ENCODE measurements at places on chromosomes 11 and 22.

- DNase-seq = no peak
Measured at GRCh38 chr11:8339592-8340022, 75.9 kb upstream of the LMO1 start.

DNA sequence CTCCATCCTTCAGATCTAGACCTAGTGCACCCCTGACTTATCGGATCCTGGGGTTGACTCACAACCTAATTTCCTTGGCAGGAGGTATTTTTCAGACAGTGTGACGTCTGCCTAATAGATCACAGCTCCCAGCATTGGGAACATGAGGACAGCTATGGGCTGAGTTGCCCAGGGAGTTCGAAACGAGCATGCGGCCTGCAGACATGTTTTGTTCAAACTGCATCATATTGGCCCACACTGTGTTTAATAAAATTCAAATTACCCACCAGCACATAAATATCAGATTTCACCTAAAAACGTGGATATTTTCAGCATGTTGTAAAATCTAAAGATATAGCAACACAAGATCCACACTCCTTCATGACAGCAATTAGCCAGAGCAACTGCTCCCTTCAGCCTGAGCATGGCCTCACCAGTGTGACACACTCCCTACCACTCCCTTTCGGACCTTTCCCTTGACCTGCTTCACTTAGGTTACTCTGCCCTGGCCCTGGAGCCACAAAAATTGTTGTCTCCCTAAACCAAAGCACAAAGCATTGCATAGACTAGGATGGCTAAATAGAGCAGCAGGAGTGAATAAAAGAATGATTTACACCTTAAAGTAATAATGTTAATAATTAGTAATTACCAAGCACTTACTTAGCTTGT is 53.6 kb upstream of the USP47 start:
- no peak for DNase-seq

GRCh38 chr11:13118650-13119049 is 109.5 kb downstream of the RASSF10 start:
- no peak for DNase-seq

DNA sequence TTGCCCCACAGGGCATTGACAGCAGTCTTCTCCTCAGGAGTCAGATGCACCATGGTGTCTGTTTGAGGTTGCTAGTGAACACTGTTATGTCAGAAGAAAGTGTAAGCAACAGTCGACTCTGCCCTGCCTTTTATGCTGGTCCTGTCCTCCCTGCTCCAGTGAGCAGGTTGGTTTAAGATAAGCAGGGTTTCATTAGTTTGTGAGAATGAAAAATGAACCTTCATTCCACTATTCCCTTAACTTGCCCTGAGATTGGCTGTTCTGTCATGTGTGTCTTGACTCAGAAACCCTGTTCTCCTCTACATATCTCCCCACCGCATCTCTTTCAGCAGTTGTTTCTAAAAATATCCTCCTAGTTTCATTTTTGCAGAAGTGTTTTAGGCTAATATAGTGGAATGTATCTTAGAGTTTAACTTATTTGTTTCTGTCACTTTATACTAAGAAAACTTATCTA is at the start of gene HBD:
Gene HBD (minus strand): TSS at position 103 of the 454 bp plus-strand sequence. CDS start 50 bp downstream, at position 53.
- DNase-seq = peak; percentile 39

DNA sequence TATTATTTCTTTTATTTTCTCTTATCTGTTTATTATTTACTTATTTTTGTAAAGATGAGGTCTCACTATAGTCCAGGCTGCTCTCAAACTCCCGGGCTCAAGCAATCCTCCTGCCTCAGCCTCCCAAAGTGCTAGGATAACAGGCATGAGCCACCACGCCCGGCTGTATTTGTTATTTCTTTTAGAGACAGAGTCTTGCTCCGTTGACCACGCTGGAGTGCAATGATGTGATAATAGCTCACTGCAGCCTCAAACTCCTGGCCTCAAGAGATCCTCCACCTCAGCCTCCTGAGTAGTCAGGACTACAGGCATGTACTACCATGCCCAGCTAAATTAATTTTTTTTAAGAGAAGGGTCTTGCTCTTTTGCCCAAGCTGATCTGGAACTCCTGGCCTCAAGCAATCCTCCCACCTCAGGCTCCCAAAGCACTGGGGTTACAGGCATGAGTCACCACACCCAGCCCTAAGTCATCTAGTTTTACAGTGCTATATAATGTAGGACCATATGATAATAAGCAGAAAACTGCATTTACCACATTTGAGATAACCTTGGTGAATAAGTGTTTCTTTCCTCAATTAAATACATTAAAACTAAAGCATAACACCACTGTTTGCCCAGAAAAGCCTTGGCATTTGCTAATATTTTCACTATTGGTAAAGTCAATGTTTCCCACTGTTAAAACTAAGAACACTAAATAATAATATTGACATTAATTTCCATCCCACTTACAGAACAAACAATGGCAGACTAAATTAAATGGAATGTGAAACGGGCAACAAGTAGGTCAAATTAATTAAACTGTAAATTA is 127.5 kb downstream of the SIK3 start:
- no peak for DNase-seq

- no peak for DNase-seq
Measured at GRCh38 chr11:75203138-75203537, 37.4 kb upstream of the TPBGL start.

DNA sequence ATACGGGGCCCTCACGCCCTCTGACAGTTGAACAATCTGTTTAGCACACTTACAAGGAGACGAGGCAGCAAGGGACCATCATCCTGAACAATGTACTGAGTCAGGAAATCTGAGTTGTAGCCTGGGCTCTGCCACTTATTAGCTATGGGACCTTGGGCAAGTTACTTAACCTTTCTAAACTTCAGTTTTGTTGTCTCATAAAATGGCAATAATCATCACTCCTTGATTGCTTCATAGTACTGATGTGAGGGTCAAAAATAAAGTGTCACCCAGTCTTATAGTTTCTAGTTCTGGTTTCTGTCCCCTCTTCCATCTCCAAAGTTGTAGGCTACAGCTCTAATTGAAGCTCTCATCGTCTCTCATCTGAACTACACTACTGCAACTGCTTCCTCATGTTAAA is 46.7 kb downstream of the RELT start:
- no peak for DNase-seq

- DNase-seq = no peak
Measured at GRCh38 chr11:22828373-22828772, 1.2 kb downstream of the SVIP start.

DNA sequence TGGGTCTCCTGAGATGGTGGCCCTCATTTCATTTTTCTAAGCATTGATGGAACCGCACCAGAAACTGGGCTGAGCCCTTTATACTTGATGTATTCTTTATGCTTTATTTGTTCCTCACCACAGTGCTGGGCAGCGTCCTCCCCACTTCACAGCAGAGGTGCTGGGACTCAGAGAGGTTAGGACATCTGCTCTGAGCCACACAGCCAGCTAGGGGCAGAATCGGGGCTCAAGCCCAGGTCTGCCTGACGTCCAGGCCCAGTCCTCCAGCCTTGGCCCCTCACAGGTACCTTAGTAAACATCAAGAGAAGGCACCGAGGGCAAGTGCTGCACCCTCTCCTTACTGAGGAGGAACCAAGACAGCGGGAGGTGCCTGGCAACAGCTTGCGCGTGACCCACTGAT is 20.2 kb upstream of the SHISAL1 start:
- no peak for DNase-seq

DNA sequence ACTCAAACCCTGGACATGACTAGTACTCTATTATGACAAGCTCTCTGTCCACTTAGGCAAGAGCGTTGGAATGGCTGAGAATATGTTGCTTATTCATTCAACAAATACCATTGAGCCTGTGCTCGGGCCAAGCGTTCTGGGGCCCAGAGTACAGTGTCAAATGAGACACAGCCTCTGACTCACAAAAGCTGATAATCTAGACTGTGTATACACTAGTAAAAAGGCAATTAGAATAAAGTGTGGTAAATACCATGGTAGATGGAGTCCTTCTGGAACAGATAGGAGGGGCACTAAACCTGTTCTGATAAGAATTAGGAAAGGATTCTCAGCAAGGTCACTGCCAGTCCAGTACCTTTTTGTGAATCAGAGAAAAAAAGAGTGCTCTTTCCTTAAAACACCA is 24.7 kb downstream of the KCNE3 start:
- DNase-seq = no peak

GRCh38 chr11:130003717-130004001 is 1.0 kb upstream of the PRDM10 start:
- no peak for DNase-seq

DNA sequence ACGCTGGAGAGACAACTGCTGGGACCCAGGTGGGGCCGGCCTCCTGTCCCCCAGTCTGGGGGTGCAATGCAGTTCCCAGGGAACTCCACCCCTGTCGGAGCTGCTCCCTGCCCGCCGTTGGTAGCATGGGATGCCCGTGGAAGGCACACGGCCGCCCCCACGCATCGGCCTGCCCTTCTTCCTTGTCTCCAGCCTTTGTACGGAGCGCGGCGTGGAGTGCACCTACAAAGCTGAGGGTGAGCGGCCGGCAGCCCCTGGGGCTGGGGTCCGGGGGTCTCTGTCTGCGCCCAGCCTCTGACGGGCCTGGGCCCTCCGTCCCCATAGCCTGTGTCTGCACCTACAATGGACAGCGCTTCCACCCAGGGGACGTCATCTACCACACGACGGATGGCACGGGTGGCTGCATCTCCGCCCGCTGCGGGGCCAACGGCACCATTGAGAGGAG is 23.2 kb downstream of the MUC5AC start:
- no peak for DNase-seq

- no peak for DNase-seq
Measured at GRCh38 chr11:64866173-64866491, 12.3 kb downstream of the EHD1 start.

- no peak for DNase-seq
Measured at GRCh38 chr11:119484741-119485605, 62.0 kb upstream of the THY1 start.

DNA sequence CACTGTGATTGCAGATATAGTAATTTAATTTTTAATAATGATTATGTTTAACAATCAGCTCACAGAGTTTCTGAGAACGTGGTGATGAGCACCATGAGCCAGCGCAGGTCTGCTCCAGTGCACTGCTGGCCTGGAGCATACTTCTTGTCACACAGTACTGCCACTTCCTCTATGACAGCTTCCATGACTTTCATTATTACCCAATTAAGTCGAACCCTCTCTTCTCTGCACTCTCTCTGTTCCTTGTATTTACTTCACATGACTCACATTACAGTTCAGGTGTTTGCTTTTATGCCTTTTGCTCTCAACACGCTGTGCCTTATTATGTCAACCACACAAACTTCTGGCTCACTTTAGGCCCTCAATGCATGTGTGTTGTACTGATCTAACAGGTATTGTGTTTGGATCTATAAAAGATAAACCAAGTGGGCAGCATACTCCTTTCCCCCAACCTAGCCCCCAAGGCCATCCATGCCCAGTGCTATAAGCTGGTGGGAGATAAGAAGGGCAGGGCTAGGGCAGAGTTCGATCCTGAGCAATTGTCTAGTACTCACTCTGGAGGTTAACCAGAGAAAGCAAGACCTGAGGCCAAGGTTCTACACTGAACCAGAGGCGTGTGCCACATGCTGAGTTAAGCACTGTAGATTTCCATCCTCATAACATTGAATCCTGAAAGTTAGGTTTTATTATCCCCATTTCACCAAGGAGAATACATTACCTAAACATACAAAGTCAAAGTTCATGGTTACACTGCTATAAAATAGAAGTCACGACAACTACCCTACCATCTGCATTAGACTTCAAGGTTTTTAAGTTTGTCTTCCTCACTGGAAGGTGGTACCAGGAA is 356.5 kb downstream of the INSC start:
- DNase-seq = no peak

DNA sequence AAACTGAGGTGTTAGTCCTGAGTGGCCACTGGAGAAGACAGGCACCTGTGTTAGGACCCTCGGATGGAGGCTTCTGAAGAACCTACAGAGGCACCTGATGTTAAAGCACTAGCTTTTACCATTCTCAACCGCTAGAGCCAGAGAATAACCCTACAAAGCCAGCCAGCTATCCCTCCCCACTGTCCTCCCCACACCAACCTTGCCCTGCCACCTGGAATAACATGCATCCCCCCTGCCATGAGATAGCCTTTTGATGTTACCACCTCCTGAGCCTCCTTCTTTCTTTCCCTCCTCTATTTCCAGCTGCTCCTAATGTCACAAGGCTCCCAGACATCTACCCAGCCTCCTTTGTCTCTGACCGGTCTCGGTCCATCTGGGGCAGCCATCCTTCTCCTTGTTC is 28.1 kb downstream of the COMMD9 start:
- no peak for DNase-seq

- DNase-seq = peak; percentile 47
Measured at GRCh38 chr11:122804161-122804560, 34.1 kb upstream of the CRTAM start.

- DNase-seq = no peak
Measured at GRCh38 chr11:17531636-17532113, 12.5 kb downstream of the USH1C start.

- peak; percentile 40 for DNase-seq
Measured at GRCh38 chr11:86737737-86738136, 62.6 kb upstream of the PRSS23 start.

DNA sequence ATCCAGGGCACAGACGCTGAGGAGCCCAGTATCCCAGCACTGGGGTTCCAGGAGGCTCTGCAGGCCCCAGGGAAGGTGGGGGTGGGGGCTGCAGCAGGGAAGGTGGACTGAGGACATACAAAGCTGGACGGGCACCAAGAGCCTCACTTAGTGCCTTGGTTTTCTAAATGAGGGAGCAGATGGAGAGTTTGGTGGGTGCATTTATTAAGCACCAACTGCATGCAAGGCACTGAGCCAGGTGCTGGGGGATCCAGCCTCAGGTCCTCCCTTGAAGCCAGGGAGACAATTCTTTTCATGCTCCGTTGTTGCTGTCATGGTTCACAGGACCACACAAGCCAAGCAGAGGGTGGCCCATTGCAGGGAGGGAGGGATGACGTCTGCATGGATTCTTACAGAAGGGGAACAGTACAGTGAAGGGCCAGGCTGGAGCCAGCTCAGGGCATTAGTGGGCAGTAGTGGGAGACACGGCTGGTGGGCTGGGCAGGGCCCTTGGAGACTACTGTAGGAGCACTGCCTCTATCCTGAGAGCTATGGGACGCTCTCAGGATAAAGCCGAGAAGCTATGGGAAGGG is 65.0 kb downstream of the MACROD1 start:
- DNase-seq = no peak

DNA sequence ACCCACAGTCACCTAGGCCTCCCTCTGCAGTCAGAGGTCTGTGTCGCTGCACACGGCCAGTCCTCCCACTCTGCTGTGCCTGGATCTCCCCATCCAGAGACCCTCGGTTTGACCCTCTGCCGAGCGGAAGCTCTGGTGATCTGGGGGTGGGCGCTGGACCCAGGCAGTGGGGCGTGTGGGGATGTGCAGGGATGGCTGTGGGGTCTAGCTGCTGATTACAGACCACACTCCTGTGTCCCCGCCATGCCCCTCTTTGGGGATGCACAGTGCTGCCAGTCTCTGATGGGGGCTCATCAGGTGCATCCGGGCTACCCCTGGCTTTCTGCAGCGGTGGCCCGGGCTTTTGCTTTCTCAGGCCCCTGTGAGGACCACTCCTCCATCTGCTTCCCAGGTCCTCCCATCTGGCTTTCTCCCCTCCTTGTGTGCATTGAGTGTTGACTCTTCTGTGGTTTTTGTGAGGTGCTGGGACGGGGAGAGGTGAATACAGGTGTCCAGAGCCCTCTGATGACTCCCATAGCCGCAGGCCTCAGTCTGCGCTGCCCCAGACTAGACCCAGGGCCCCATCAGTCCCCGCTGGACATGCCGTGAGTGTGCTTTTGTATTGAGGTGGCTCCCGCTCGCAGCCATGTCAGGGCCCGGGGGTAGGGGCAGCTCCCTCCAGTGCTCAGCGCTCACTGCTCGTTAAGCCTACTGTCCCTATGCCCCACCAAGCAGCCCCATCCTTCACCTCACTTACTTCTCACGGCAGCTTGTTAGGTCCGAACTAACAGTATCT is 251.6 kb downstream of the TBC1D22A start:
- no peak for DNase-seq
